ENCODE measurements at places on chromosomes 2 and 18.

DNA sequence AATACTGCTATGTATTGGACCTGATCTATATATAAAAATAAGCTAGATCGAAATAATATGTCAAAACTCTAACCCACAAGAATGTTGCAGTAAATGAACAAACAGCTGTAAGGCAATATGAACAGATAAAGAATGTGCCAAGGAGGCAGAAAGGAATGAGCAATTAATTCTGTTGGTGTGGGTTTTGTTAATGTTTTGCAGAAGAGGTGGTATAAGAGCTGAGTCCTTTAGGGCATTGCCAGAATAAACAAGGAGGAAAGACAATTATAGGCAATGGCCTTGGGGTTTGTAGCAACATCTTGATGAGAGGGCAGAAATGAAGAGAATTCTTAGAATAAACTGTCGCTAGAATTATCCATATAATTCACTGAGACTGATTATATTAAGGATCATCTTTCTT is 240.9 kb upstream of the GULP1 start:
- no peak for DNase-seq

GRCh38 chr2:198309673-198310280 is 505.4 kb downstream of the PLCL1 start:
- peak; percentile 50 for DNase-seq

- peak; percentile 92 for DNase-seq
Measured at GRCh38 chr18:25230658-25231326, 121.2 kb downstream of the ZNF521 start.

- no peak for DNase-seq
Measured at GRCh38 chr2:138536740-138537139, 35.2 kb downstream of the SPOPL start.

- DNase-seq: no peak
Measured at GRCh38 chr2:191625016-191625415, 52.9 kb upstream of the NABP1 start.

- no peak for DNase-seq
Measured at GRCh38 chr2:237035781-237036475, 49.8 kb upstream of the COPS8 start.

GRCh38 chr2:44535376-44535775 is 173.6 kb downstream of the CAMKMT start:
- no peak for DNase-seq

DNA sequence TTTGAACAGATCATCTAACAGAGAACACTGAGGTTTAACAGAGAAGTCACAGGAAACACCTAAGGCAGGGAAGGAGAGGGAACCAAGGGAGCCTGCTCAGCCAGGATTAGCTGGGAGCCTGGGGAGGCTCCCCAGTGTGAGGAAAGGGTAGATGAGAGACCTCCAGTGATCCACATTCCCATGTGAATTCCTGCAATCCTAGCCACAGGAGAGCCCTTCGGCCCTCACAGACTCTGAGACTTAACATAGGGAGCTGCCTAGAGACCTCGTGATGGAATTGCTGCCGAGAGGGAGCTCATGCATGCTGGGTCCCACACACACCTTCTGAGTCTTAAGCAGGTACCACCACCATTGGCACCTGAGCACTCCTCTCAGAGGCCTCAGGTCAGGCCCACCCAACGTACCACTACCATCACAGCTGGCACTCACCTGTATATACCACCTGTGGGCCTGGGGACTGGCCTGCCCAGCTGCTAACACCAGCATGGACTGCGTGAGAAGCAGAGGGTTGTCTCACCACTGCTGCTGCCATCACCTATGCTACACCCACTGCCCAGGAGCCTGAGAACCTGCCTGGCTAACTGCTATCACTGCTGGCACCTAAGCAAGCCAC is 225.9 kb upstream of the RASGRP3 start:
- no peak for DNase-seq

- no peak for DNase-seq
Measured at GRCh38 chr18:11366410-11366809, 217.0 kb upstream of the PIEZO2 start.

DNA sequence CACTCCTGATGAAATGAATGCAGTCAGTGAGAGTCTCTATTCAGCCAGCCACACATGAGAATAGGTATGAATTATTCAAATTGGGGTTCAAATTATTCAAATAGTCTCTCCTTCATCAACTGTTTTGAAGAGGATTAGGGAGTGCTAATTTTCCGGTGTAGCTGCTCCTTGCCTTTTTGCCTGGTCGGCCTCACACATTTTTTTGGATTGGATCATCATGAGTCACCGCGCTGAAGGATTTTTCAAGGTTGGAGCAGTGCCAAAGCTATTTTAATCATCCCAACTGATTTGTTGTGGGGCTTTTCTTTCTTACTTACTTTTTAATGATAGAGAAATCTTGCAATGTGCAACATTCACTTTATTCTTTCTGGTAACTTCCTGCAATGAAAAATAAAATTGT is 2.4 kb upstream of the DTNA start:
- DNase-seq: peak; percentile 83

GRCh38 chr18:6434481-6434880 is 19.8 kb upstream of the L3MBTL4 start:
- DNase-seq: peak; percentile 8

- no peak for DNase-seq
Measured at GRCh38 chr2:114161371-114161770, 271.5 kb downstream of the ACTR3 start.

GRCh38 chr18:71784777-71785176 is 759.4 kb downstream of the CBLN2 start:
- DNase-seq: no peak

DNA sequence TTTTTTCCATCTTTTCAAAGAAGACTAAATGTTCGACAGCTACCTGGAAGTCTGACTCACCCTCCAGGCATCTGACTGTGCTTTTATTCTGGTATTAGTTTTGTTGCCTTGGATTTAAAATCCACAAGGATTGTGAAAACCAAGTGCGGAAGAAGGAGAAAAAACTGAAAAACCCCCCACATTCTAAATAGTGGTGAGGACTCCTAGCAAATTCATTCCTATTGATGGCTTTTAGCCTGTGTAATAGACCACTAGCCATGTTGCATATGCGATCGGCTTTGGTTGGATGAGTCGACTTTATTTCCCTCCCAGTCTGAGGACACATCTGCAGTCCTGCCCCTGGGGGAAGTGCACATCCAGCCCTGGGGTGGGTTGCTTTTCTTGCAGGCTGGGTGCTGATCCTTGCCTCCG is 16.9 kb downstream of the LDLRAD4 start:
- no peak for DNase-seq

DNA sequence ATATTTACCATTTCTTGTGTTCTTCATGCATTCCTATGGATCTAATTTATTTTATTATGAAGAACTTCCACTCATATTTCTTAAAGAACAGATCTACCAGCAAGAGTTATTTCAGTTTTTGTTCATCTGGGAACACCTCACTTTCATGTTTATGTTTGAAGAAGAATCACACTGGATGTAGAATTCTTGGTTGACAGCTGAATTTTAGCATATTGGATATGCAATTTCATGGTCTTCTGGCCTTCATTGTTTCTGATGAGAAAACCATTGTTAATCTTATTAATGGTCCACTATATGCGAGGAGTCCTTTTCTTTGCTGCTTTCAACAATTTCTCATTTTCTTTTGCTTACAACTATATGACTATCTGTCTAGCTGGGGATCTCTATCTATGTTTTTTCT is 189.2 kb downstream of the UXS1 start:
- no peak for DNase-seq

GRCh38 chr18:50466634-50467033 is 91.8 kb downstream of the SKA1 start:
- DNase-seq: no peak
